ENCODE measurements at places on chromosomes 6 and 20.

GRCh38 chr20:33647603-33648395, 14.3 kb upstream of the C20orf144 start:
- H3K4me1 ChIP-seq = peaks cover 7% of the 10 kb centered on the region
- no peaks in the 10 kb centered on the region for H3K27me3 ChIP-seq
- H3K27ac ChIP-seq = no peak overlapping the region
- peaks cover 14% of the 10 kb centered on the region for H3K36me3 ChIP-seq

- H3K36me3 ChIP-seq = no peaks in the 10 kb centered on the region
- no peak overlapping the region for H3K27ac ChIP-seq
- H3K4me3 ChIP-seq = no peak overlapping the region
- peaks cover 21% of the 10 kb centered on the region for H3K4me1 ChIP-seq
These were observed 6.8 kb upstream of the BFSP1 start for GRCh38 chr20:17537959-17538358.

GRCh38 chr20:58011947-58012610, 216.4 kb downstream of the ANKRD60 start:
- H3K4me1 ChIP-seq = peaks cover 20% of the 10 kb centered on the region
- H3K36me3 ChIP-seq = no peaks in the 10 kb centered on the region
- no peak overlapping the region for H3K4me3 ChIP-seq
- peaks cover 43% of the 10 kb centered on the region for H3K27me3 ChIP-seq
- no peak for DNase-seq

DNA sequence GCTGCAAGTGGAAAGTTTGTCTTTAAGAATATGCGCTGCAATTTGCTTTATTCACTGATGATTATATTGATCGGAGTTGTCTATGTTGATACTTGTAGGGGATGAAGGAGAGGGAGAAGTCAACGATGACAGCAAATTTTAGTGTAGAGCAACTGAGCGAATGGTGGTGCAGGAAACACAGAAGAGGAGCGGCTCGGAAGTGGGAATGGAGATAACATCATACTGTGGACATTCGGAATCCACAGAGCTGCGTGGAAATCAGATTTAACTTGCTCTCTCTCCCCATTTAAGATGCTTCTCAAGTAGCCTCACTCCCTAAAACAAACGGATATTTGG, 722 bp upstream of the TMEM14B start:
- DNase-seq = no peak
- peak overlapping the region; percentile 95 for H3K27ac ChIP-seq
- H3K36me3 ChIP-seq = peaks cover 30% of the 10 kb centered on the region
- peak overlapping the region; percentile 81 for H3K4me3 ChIP-seq
- no peaks in the 10 kb centered on the region for H3K27me3 ChIP-seq

DNA sequence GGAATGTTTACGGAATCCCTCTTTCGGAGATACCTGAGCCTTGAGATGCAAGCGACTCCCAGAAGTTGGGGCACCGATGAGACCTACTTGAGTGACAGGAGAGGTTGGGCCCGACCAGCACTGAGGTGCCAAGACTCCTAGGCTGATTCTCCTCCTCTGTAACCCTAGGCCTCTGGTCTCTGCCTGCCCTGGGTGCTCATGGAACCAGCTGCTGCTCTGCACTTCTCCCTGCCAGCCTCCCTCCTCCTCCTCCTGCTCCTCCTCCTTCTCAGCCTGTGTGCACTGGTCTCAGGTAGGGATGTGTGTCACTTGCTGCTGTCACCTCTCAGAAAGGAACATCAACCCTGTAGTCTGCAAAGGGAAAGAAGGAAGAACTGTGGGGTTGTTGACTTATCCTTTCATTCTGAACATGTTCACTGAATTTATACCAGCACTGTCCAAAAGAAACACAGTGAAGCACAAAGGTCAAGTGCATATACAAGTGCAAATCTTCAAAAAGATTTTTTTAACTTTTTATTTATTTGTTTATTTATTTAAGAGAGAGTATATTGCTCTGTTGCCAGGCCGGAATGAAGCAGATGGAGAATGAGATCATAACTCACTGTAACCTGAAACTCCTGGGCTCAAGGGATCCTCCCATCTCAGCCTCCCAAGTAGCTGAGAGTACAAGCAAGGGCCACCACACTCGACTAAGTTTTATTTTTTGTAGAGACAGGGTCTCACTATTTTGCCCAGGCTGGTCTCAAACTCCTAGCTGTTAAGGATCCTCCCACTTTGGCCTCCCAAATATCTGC, 913 bp downstream of the BTN2A2 start:
- H3K36me3 ChIP-seq = peaks cover 5% of the 10 kb centered on the region
- H3K27me3 ChIP-seq = no peaks in the 10 kb centered on the region
- peak overlapping the region; percentile 2 for H3K27ac ChIP-seq
- DNase-seq = peak; percentile 37
- peaks cover 34% of the 10 kb centered on the region for H3K4me1 ChIP-seq

- no peak for DNase-seq
- no peak overlapping the region for H3K4me3 ChIP-seq
- H3K27ac ChIP-seq = no peak overlapping the region
- H3K4me1 ChIP-seq = no peaks in the 10 kb centered on the region
These were observed 18.6 kb downstream of the MYH7B start for GRCh38 chr20:34974246-34974645.

- peak overlapping the region; percentile 91 for H3K27ac ChIP-seq
- H3K36me3 ChIP-seq = peaks cover 14% of the 10 kb centered on the region
- H3K4me3 ChIP-seq = no peak overlapping the region
- H3K4me1 ChIP-seq = peaks cover 38% of the 10 kb centered on the region
- no peak for DNase-seq
These were observed 13.7 kb downstream of the PSMB9 start for GRCh38 chr6:32867554-32868256.

GRCh38 chr6:21609881-21610329, 16.4 kb downstream of the SOX4 start:
- no peak overlapping the region for H3K4me3 ChIP-seq
- no peaks in the 10 kb centered on the region for H3K4me1 ChIP-seq
- no peak overlapping the region for H3K27ac ChIP-seq
- H3K27me3 ChIP-seq = peaks cover 2% of the 10 kb centered on the region

- H3K4me3 ChIP-seq = no peak overlapping the region
- no peak overlapping the region for H3K27ac ChIP-seq
- peaks cover 3% of the 10 kb centered on the region for H3K27me3 ChIP-seq
- no peaks in the 10 kb centered on the region for H3K36me3 ChIP-seq
- H3K4me1 ChIP-seq = peaks cover 4% of the 10 kb centered on the region
These were observed 34.6 kb downstream of the FBXO5 start for GRCh38 chr6:152948150-152948768.

DNA sequence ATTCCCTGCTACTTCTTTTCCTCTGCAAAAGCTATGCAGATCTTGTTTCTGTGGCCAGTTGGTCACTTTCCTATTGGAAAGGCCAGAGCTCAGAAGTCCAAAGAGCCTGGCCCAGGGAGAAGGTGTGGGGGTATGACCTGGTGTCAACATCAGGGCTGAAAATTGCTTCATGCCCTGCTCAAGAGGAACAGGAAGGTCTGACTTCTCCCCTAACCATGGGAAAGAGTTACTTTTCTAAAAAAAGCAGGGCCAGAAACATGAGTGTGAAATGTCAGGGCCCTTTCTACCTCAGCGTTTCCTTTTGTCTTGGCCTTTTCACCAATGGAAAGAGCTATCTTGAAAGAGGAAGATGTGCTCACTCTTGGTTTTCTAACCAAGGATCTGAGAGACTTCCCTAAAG, 117.4 kb downstream of the MAFB start:
- no peak for DNase-seq
- H3K4me3 ChIP-seq = no peak overlapping the region
- H3K4me1 ChIP-seq = no peaks in the 10 kb centered on the region
- no peaks in the 10 kb centered on the region for H3K36me3 ChIP-seq
- H3K27ac ChIP-seq = no peak overlapping the region
- peaks cover 4% of the 10 kb centered on the region for H3K27me3 ChIP-seq

DNA sequence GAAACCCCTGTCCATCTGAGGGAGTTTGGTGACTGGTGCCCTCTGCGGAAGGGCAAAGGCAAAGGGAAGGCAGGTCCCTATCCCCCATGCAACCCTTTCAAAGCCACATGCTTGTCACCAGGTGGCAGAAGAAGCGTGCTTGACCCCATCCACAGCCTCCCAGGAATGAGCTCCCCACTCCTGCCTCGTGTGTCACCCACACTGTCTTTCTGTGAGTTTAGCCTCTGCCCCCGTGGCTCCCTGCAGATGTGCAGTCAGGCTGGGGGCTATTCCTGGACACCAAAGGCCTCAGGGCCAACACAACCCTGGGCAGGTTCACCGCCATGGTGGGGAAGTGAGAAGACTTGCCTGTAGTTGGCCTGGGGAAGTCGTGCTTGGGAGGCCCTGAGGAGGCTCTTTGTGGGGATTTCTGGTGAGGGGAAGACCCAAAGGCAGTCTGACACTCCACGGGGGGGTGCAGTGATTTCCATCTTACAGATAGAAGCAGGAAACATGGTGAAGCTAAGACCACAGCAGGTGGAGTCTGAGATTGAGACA, 16.6 kb upstream of the PCMTD2 start:
- no peak overlapping the region for H3K27ac ChIP-seq
- no peak for DNase-seq
- no peak overlapping the region for H3K4me3 ChIP-seq
- H3K4me1 ChIP-seq = no peaks in the 10 kb centered on the region

GRCh38 chr6:150695652-150696051, 96.0 kb downstream of the PLEKHG1 start:
- no peak overlapping the region for H3K27ac ChIP-seq
- no peak for DNase-seq
- no peak overlapping the region for H3K4me3 ChIP-seq
- H3K36me3 ChIP-seq = no peaks in the 10 kb centered on the region

DNA sequence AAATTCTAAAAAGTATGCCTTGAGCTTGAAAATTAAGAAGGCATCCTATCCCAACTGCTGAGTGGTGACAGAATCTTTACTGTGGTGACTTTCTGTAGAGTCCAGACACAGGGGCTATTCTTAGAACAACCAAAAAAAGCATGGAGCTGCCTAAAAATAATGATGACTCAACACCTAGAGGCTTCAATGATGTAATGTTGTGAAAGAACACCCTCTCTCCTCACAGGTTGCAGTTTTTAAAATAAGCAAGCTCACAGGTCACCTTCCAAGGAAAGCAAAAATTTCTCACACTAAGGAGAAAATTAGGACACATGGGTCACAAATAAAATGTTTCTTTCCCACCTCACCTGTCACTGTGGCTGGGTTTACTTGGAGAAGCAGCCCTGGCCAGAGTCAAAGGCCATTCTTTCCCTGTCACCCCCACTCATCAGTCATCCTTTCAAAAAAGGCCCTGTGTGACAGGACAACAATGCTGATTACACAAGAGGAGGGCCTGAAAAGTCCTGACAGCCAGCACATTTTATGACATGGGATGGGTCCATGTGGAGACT, 53.5 kb downstream of the RCAN2 start:
- no peaks in the 10 kb centered on the region for H3K27me3 ChIP-seq
- no peaks in the 10 kb centered on the region for H3K4me1 ChIP-seq
- no peak for DNase-seq
- H3K27ac ChIP-seq = no peak overlapping the region

GRCh38 chr6:21244897-21245470, 348.6 kb upstream of the SOX4 start:
- H3K4me1 ChIP-seq = no peaks in the 10 kb centered on the region
- no peak overlapping the region for H3K4me3 ChIP-seq
- H3K27ac ChIP-seq = no peak overlapping the region
- no peaks in the 10 kb centered on the region for H3K27me3 ChIP-seq
- no peak for DNase-seq

- H3K36me3 ChIP-seq = no peaks in the 10 kb centered on the region
- no peak overlapping the region for H3K4me3 ChIP-seq
- no peaks in the 10 kb centered on the region for H3K4me1 ChIP-seq
- no peaks in the 10 kb centered on the region for H3K27me3 ChIP-seq
These were observed 349.7 kb upstream of the POU3F2 start for GRCh38 chr6:98484696-98485095.

DNA sequence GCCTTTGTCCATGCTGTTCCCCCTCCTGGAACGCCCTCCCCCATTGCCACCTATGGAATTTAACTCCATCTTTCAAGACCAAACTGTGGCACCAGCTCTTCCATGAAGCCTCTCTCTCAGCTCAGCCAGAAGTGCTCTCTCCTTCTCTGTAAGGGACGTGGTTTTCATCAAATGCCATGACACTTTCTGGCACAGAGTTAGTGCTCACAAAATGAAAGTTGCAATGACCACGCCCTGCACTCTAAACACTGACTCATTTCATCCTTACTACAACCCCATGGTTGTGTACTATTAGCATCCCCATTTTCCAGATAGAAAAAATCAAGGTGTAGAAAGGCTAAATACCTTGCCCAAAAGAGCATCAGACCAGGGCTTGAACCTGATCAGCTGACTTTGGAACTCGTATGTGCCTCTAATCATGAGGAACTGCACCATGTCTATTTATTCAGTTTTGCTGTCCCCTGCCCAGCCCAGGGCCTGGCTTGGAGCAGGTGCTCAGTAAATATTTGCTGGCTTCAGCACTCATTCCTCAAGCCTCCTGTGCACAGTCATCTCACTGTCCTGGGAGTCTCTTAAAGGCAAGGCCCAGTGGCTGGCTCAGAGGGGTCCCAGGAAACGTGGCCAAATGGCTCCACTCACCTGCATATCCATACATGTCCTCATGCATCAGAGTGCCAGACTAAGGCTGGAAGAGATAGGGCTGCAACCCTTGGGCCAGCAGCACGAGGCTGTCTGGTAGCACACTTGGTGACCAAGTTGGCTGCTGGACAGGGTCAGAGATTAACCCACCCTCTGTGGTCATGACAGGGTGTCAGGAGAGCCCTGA, 77.9 kb downstream of the MRPL14 start:
- no peak overlapping the region for H3K4me3 ChIP-seq
- H3K36me3 ChIP-seq = no peaks in the 10 kb centered on the region
- H3K27me3 ChIP-seq = peaks cover 22% of the 10 kb centered on the region
- DNase-seq = peak; percentile 49

DNA sequence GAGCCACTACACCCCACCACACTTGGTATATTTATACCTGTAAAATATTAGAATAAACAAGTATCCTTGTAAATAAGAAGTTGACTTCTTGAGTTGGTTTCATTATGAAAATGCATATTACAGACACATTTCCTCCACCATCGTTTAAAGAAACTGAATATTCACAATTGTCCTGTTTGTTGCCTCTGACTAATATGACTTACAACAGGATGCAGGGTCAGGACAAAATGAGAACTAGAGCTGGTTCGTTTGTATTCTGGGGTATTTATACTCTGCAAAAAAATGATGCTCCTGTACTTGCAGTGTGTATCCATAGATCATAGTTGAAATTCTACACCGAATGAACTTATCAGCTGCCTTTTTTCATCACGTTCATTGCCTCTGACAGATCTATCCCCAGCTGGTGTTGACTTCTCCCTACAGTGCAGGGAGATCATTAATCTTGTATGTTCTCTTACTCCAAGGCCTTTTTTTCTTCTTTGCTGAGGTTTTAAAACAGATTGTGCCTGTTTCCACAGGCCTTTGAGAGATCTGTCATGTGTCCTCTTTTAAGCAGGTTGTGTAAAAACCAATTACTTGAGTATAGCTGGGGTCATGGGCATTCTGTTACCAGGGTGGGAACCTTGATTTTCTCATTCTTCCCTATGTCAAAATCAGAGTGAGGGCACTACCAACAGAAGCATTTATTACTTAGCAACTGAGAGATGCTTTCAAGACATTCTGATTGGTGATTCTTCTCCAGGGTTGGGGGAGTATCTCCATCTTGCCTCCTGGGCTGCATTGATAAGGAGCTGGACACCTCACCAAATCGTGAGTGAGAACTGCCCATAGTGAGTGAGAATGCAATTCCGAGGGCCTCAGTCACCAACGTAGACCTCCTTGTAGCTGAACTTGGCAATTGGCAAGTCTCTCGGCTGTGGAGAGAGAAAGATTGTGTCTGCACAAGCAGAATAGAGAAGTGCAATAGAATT, 78.8 kb upstream of the CD83 start:
- H3K27me3 ChIP-seq = peaks cover 22% of the 10 kb centered on the region
- no peak overlapping the region for H3K27ac ChIP-seq
- DNase-seq = no peak
- H3K36me3 ChIP-seq = no peaks in the 10 kb centered on the region
- no peaks in the 10 kb centered on the region for H3K4me1 ChIP-seq
- H3K4me3 ChIP-seq = no peak overlapping the region

- H3K27me3 ChIP-seq = peaks cover 12% of the 10 kb centered on the region
- no peak overlapping the region for H3K4me3 ChIP-seq
- DNase-seq = no peak
These were observed 274.9 kb downstream of the CDH26 start for GRCh38 chr20:60233018-60233630.
